ENCODE measurements at places on chromosomes 7 and 10.

DNA sequence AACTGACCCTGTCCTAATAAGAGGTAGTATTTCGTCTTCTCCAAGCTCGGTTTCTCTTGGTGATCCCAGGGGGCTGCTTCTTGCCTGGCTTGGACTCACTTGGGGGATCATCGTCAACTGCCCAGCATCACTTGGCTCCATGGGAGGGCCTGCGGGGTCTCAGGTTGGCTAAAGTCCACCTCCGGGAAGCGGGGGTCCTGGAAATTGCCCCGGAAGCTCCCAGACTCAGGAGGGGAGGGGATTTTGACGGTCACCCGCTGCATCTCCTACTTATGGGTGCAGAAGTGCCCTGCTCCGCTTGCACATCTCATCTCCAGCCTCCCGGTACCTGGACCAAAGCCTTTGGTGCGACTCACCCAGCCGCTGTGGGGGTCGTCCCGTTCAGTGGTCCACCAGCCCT, 18.7 kb downstream of the KCNK18 start:
- DNase-seq: no peak

GRCh38 chr7:129952086-129952652, 591 bp downstream of the UBE2H start:
- no peak for DNase-seq

DNA sequence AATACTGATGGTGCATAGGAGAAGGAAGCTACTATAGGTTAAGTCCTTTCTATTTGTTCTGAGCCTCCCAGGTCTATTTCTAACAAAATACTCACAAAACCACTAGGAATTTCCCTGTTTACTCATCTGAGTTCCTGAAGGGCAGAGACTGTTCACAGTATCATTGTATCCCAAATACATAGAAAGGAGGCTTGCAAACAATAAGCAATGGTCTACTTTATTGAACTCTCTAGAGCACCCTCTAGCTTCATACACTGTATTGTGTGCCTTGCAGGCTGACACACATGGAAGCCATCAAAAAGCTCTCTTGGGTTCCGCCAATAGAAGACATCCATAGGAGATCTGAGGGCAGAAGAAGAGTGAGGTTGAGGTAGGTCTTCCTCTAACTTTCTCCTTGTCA, 826.1 kb downstream of the GRM8 start:
- no peak for DNase-seq

GRCh38 chr10:7199152-7199760, 211.6 kb downstream of the SFMBT2 start:
- DNase-seq: no peak

Measured in activated CD4-positive, CD25-positive, alpha-beta regulatory T cell treated with anti-CD3 and anti-CD28 coated beads, Interleukin-2, amount 50 U/mL, for 72 hours (primary cell).